ENCODE measurements at places on chromosomes 5 and 9. TPM values are rescaled to one million over a fixed set of nuclear protein-coding genes. Genes with fewer than 3 reads are reported as not detected.

DNA sequence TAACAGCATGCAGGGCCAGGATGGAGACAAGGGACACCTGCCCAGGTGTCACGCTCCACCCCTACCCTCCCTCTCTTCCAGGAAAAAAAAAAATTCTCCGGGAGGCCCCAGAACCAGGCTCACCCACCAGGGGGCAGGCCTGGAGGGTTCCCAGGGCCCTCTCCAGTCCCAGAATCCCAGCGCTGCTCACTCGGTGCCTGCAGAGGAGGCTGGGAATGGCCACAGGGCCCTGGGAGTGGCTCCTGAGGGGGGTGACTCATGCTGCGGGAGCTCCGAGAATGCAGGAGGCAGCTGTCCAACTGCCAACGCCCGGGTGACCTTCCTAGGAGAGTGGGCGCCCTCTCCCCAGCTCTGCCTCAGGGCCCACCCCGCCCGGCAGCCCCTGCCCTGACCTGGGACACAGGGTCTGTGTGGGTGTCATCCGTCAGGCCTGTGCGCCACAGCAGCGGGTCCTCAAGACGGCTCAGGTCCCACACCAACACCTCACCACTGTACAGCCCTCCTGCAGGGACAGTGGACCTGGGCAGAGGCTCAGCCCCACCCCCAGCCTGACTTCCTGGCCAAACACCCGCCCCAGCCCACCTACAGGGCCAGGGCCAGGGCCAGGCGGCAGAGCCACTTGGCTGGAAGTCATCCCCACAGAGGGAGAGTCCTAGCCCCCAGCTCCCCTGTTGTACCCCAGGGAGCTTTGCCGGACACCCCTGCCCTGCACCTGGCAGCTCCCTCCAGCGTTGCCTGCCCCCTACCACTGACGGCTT lies 21.2 kb downstream of the DYNC2I2 start:
- DNase-seq: peak; percentile 94

DNA sequence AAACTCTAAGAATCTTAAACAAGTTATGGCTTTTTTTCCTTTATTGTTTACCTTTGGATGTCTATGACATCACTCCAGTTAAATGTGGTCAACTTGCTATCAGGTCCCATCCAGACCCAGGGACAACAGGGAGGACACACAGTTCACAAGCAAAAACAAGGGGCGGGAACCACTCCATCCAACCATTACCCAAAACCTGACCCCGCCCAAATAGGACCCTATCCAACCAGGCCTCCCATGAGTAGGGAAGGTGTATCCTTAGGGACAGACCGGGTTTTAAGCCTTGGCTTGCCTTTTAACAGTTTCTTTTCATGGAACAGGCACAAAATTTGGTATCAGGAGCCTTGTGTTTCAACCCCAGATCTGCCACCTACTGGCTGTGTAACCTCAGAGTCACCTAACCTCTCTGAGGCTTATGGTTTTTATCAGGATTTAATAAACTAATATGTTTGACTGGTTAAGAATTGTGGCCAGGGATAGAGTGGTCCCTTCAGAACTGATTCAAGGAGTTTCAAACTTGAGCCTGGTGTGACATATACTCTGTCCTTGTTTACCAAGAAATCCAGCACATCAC lies 127.7 kb upstream of the RAD23B start:
- DNase-seq: no peak

GRCh38 chr5:90551376-90551775 lies 7.2 kb upstream of the ADGRV1 start:
- DNase-seq: no peak

- DNase-seq: no peak
Measured at GRCh38 chr9:116493183-116493860, 193.8 kb upstream of the TRIM32 start.

- peak; percentile 92 for DNase-seq
Measured at GRCh38 chr5:91296674-91297143, 86.4 kb downstream of the ARRDC3 start.

GRCh38 chr9:2787065-2787464 lies 56.8 kb downstream of the PUM3 start:
- peak; percentile 7 for DNase-seq

DNA sequence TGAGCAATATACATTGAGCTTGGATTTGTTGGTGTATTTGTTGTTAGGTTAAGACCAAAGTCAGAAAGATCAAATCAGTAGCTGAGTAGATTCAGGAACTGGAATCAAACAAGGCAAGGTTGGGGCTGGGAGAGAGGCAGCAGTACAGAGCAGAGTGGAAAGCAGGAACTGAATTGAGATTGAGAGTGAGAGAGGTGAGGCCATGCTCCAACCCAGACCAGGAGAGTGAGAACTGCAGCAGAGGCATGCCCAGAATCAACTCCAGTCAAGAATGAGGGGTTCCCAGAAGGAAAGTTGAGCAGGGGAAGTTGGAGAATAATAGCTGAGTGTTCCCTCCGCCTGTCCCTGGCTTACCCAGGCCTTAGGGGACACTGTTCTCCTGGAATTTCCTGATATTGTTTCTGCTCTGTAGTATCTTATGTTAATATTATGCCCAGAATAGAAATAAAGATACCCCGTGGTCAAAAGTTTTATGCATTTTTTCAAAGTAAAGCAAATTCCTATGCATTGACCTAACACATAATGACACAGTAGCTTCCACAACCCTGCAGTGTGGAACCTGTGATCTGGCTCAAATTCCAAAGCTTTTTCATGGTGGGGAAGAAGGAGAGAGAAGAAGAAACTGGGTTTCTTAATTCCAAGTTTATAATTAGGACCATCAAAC lies 82.7 kb downstream of the SV2C start:
- DNase-seq: no peak

DNA sequence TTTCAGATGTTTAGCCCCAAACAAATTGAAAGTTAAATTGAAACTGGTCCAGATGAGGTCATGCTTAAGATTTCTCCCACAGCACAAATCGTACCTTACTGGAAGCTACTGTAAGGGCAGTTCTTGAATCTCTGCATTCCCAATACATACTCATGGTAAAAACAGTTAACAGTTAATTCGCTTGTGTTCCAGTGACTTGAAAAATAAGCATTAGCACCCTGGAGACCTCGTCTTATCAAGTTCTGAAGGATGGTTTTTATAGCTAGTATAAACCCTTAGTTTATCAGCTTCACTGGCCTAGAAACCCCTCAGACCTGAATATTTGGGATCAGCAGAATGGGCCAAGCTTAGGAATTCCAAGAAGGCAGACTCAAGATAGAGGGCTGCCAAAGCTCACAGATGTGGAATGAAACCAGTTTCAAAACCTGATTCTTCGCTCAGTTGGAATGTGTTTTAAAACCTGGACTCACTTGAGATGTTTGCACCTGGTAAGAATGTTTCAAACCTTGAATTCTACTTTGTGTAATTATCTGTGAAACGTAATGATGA lies 103.6 kb downstream of the C9orf152 start:
- no peak for DNase-seq

DNA sequence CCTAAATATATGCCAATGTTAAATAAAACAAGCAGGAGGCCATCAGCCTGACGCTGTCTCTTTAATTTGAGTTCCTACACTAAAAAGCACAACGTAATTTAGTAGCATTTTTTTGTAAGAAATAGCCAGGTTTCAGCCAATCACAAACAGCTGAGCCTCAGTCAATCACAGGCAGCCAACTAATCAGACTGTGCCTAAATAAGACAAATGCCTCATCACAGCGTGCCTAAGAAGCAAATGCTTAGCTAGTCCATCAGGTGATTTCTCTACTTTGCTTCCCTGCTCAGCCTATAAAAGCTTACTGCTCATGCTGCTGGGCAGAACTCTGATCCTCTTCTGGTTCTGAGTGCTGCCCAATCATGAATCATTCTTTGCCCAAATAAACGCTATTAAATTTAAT lies 38.3 kb upstream of the RORB start:
- DNase-seq: no peak

GRCh38 chr9:134734270-134734669 lies 92.7 kb downstream of the COL5A1 start:
- peak; percentile 93 for DNase-seq

Gene GKAP1
- total RNA-seq: 0.72 TPM

Gene TRPM6
- total RNA-seq: not detected

Gene SLC36A2
- total RNA-seq: not detected

Gene BRD8
- total RNA-seq: 48.4 TPM

Gene NPDC1
- 0.60 TPM for total RNA-seq

Measured in RPMI7951 (cell line).